Activated CD4-positive, alpha-beta memory T cell treated with anti-CD3 and anti-CD28 coated beads, Interleukin-2, amount 10 ng/mL, durations not matched to agents 7 days and 5 days (primary cell): ENCODE measurements at places on chromosomes 7 and 10. TPM values are rescaled to one million over a fixed set of nuclear protein-coding genes. Genes with fewer than 3 reads are reported as not detected.

The OR13A1 gene
- not detected for total RNA-seq

The ERVW-1 gene
- not detected for total RNA-seq

The METTL27 gene
- 3.3 TPM for total RNA-seq

The SEMA3E gene
- not detected for total RNA-seq

The LAMB4 gene
- total RNA-seq: not detected

GRCh38 chr10:51117053-51117660 is 42.9 kb downstream of the PRKG1 start:
- H3K36me3 ChIP-seq: no peaks in the 10 kb centered on the region
- no peak for DNase-seq
- no peak overlapping the region for H3K4me3 ChIP-seq
- H3K4me1 ChIP-seq: no peaks in the 10 kb centered on the region
- no peak overlapping the region for H3K27ac ChIP-seq

GRCh38 chr7:158039270-158039669 is 548.4 kb downstream of the PTPRN2 start:
- H3K4me1 ChIP-seq: no peaks in the 10 kb centered on the region
- no peak for DNase-seq
- no peaks in the 10 kb centered on the region for H3K36me3 ChIP-seq
- H3K27me3 ChIP-seq: no peaks in the 10 kb centered on the region
- H3K27ac ChIP-seq: no peak overlapping the region
- no peak overlapping the region for H3K4me3 ChIP-seq

GRCh38 chr7:11540271-11540761 is 291.7 kb downstream of the THSD7A start:
- H3K4me3 ChIP-seq: no peak overlapping the region
- no peaks in the 10 kb centered on the region for H3K27me3 ChIP-seq
- no peaks in the 10 kb centered on the region for H3K4me1 ChIP-seq
- DNase-seq: no peak
- no peak overlapping the region for H3K27ac ChIP-seq

GRCh38 chr10:104099269-104099668 is 13.6 kb upstream of the COL17A1 start:
- no peak for DNase-seq
- H3K27me3 ChIP-seq: peaks cover 20% of the 10 kb centered on the region
- H3K36me3 ChIP-seq: no peaks in the 10 kb centered on the region
- no peak overlapping the region for H3K27ac ChIP-seq

GRCh38 chr7:139669106-139670061 is 108.4 kb downstream of the HIPK2 start:
- peaks cover 21% of the 10 kb centered on the region for H3K4me1 ChIP-seq
- peaks cover 2% of the 10 kb centered on the region for H3K36me3 ChIP-seq
- no peak for DNase-seq
- no peaks in the 10 kb centered on the region for H3K27me3 ChIP-seq
- H3K4me3 ChIP-seq: no peak overlapping the region
- no peak overlapping the region for H3K27ac ChIP-seq

- no peak overlapping the region for H3K27ac ChIP-seq
- peaks cover 5% of the 10 kb centered on the region for H3K4me1 ChIP-seq
- DNase-seq: no peak
- H3K36me3 ChIP-seq: no peaks in the 10 kb centered on the region
Observed at GRCh38 chr10:555682-556350, 133.7 kb downstream of the DIP2C start.

GRCh38 chr10:14142606-14143250 is 188.0 kb downstream of the FRMD4A start:
- no peak for DNase-seq
- no peak overlapping the region for H3K27ac ChIP-seq
- no peak overlapping the region for H3K4me3 ChIP-seq

GRCh38 chr7:91692800-91693199 is 187.7 kb downstream of the MTERF1 start:
- H3K36me3 ChIP-seq: no peaks in the 10 kb centered on the region
- H3K4me3 ChIP-seq: no peak overlapping the region
- H3K27ac ChIP-seq: no peak overlapping the region
- no peaks in the 10 kb centered on the region for H3K27me3 ChIP-seq
- no peaks in the 10 kb centered on the region for H3K4me1 ChIP-seq
- no peak for DNase-seq

GRCh38 chr10:44564361-44564760 is 179.5 kb upstream of the CXCL12 start:
- H3K27me3 ChIP-seq: no peaks in the 10 kb centered on the region
- no peak for DNase-seq
- H3K27ac ChIP-seq: no peak overlapping the region
- H3K36me3 ChIP-seq: no peaks in the 10 kb centered on the region
